Head of caudate nucleus (tissue), 42 donors: ENCODE measurements at places on chromosomes 6 and 20.

- DNase-seq: no peak
These were observed 45.6 kb upstream of the SPDEF start for GRCh38 chr6:34601706-34602105.

DNA sequence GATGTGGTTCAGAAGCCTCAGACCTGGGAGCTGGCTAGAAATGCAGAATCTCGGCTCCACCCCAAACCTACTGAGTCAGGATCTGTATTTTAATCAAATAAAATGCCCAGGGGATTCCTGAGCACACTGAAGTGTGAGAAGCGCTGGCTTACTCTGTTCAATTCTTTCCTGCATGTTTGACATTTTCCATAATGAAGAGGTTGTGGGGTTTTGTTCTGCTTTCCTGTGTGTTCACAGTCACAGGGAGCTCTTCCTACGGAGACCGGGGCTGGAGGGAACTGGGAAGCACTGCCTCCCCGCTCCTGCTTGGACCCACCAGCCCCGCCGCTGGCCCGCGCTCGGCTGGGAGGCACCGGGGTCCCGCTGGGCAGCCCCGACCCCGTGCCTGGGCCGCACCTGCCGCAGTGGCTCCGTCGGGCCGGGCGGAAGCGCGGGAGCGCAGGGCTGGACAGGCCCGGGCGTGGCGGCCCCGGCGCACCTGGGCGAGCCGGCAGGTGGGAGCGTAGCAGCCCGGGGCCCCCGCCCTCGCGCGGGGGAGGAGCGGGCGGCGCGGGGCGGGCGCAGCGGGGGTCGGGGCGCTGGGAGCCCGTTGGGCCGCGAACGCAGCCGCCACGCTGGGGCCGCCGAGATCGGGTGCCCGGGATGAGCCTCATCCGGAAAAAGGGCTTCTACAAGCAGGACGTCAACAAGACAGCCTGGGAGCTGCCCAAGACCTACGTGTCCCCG lies at the start of gene MAPK13:
MAPK13 (plus strand) TSS at position 573 of the 726 bp plus-strand sequence; CDS start at position 643, 70 bp downstream.
- no peak for DNase-seq

DNA sequence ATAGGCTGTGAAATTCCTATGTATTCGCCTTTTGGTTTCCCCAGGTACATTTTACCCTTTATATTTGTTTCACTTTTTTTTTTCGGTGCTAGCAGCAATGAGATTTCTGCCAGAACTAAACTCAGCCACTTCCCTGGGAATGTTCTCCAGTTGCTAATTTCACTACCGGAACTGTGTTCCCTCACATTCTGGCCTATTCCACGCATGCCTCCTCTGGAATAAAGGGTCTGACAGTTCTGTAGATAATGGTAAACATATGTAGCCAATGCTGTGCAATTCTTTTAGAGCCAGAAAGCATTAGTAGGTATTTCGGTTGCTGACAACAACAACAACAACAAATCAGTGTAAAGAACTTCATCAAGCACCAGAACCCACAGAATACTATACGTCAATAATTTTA lies 96.1 kb upstream of the TBX18 start:
- DNase-seq: no peak

DNA sequence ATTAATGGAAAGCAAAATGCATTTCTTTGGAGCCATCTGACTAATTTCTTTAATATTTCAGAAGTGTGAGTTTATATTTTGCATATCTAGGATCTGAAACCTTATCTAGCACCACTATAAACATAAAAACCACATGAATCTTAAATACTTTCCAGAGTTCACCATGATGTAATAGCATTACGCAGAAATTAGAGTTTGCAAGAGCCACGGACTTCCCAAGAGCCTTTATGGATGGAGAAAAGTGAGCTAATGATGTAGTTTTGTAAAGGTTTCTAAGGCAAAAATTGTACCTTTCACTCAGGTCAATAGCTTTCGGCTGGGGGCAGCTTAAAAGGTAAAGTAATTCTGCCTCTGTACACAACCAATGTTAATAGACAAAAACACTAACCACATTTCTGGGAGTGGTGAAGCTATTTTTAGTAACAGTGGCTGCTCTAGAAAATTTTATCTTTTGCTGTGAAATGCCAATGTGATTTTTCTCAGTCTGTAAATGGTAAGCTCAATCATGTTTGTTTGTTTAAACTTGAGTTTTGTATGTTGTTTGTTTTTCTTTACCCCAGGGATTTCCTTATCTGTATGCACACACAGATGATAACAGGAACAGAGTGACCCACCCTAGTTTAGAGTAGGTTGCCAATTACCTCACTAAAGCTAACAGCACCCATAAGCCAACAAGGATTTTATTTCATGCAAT lies 80.5 kb downstream of the FILIP1 start:
- DNase-seq: no peak

DNA sequence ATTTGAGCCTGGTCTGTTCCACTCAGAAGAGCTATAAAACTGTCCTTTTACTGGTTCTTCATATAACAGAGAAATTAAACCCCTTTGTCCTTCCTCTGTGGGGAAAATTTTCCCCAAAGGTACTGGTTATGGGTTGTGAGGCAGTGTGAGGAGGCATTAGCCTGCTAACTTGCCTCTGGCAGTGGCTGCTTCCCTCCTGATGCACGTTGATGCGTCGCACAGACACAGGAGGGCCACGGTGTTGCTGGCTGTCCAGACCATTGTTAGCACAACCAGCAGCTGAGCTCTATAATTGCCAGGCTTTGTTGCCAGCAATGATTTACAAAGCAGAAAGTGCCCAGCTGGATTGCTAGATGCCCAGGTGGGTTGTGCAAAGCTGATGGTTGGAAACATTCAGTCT lies 10.1 kb downstream of the AAR2 start:
- no peak for DNase-seq

DNA sequence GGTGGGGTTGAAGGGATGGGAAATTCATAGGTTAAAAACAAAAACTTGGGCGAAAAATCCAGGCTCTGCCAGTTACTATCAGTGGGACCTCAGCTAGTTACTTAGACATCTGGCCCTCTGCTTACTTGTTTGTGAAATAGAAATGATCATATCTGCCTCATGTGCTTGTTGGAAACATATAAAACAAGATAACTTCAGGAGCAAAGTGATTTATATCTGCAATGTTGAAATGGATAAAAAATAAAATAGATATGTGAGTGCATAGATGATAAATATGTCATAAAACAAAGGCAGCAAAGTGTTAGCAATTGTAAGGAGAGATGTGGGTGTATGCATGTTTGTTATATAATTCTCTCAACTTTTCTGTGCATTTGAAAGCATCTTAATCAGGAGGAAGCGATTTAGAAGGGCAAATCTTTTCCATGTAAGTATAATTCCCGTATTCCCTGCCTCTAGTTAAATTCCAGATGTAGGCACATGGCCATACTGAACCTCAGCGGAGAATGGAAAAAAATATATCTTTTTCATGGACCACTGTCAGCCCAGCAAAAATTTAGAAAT lies 579.0 kb upstream of the FLRT3 start:
- no peak for DNase-seq

GRCh38 chr6:144899161-144899560 lies 614.0 kb downstream of the UTRN start:
- no peak for DNase-seq

DNA sequence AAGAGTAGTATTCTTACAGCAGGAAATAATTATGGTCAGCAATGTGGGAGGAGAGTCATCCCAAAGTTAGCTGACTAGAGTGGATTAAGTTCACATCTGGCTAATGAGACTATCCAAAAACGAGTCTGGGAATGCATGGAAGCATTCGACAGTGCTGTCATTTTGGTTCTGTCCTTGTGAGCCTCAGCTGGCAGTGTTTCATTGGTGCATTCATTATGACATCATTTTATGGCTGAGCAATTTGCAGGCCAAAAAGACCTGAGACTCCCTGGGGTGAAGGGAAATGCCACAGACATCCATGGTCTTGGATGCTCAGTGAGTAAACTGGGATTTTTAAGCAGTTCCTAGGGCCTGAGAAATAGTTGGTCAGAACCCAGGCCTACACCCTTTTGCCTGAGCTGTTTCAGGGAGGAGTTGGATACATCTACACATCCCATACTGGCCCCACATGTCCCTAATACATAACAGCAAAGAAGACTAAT lies 196.4 kb upstream of the CCN2 start:
- no peak for DNase-seq

- no peak for DNase-seq
These were observed 194.7 kb downstream of the TENT5A start for GRCh38 chr6:81557811-81558210.
